Esophagus muscularis mucosa (tissue), 4 donors: ENCODE measurements at places on chromosomes 2 and 18. TPM values are rescaled to one million over a fixed set of nuclear protein-coding genes. Genes with fewer than 3 reads are reported as not detected.

DNA sequence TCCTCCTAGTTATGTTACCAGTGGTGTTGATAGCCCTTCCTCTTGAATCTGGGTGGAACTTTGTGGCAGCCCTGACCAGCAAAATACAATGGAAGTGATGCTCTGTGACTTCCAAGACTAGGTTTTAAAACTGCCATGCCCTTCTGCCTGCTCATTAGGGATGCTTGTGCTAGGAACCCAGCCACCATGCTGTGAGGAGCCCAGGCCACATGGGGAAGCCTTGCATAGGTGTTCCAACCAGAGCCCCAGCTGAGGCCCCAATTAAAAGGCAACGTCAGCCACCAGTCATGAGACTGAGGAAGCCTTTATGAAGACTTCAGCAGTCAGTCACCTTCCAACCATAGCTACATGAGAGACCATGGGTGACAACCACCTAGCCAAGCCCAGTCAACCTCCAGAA is 14.0 kb upstream of the MAPRE2 start:
- no peak overlapping the region for H3K4me3 ChIP-seq
- H3K36me3 ChIP-seq: no peaks in the 10 kb centered on the region
- H3K4me1 ChIP-seq: peaks cover 24% of the 10 kb centered on the region
- DNase-seq: no peak
- H3K27ac ChIP-seq: no peak overlapping the region
- H3K27me3 ChIP-seq: no peaks in the 10 kb centered on the region

GRCh38 chr2:241820625-241821384 is 11.8 kb downstream of the NEU4 start:
- H3K27ac ChIP-seq: no peak overlapping the region
- no peak overlapping the region for H3K4me3 ChIP-seq
- no peaks in the 10 kb centered on the region for H3K27me3 ChIP-seq
- H3K36me3 ChIP-seq: no peaks in the 10 kb centered on the region
- H3K4me1 ChIP-seq: no peaks in the 10 kb centered on the region

The CCDC178 gene
- 2.2 TPM for total RNA-seq

The CRACDL gene
- total RNA-seq: 4.5 TPM

The C1GALT1C1L gene
- total RNA-seq: 0.80 TPM
